ENCODE measurements at places on chromosomes 3 and 15.

DNA sequence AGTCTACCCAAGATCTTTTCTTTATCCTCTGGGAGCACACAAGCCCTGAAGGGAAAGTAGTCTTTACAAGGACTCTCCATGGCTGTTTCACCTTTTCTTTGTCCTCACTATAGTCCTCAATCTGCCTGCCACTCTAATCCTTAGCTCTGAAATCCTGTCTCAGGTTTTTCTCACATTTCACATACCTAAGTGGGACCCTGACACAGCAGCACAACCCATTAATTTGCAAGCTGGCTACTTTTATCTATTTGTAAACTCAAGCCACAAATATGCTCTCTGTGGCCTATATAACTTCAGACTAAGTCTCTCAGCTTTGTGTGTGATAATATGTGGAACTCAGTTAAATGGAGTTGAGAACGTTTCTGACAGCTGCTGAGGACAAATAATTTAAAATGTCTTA, 19.8 kb downstream of the SIN3A start:
- no peak for DNase-seq

GRCh38 chr3:170751083-170751898, 118.7 kb downstream of the RPL22L1 start:
- no peak for DNase-seq

DNA sequence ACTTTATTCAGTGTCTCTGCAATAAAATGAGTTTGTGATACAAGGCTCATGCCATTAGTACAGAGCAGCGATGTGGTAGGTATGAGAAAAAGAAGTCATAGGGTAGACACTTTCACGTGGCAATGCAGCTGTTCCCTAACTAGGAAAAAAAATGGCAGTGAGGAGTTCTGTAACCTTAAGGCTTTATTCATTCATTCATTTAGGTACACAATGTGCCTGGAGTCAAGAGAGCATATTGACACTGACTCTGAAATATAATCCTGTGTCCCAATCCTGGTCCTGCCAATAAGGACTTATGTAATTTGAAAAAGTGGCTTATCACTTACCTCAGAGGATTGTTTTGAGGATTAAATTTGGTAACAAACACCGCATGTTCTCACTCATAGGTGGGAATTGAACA, 173.0 kb upstream of the AZI2 start:
- no peak for DNase-seq

DNA sequence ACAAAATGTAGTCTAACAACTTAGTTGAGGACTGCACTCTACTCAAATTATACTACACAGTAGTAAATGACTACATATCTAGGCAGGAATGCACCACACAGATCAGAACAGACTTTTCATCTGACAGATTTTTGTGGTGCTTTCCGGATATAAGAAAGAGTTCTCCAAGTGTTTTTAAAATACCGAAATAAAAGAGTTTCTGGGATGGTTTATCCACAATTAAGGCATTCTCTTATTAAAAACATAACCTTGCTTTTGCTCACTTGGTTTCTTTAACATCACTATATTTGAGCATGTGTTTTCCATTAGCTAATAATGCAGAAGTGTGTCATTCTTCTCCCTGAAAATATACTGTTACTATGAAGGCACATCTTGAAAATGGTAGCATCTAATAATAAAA, 132.9 kb downstream of the MAGI1 start:
- DNase-seq, result no peak

DNA sequence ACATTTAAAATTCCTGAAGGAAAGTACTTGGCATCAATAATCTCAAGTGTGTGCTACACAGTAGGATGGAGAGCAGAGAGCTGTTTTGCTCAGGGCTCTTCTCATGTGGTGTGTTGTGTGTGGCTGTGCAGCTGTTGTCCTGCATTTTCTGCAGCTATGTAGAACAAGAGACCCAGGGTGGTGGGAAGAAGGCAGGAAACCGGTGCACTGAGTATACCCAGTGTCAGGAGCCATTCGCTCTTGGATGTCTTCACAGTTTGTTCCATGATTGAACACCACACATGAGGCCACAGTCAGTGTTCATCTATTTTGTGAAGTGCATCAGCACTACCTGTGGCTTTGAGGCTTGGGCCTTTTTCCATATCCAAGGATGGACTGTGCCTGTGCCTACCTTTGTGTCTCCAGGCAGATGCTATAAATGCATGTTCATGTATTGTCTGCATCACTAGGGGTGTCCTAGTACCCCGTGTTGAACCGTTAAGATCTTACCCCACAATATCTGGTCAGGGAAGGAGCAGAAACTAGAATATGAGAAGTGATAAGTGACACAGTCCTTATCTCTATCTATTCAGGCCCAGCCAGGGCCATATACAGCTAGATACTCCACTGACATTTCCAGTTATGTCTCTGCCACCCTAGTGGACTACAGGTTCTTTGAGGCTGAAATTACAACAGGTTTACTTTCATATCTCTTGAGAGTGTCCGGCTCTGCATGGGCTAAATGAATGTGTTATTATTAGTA, 194.3 kb downstream of the NR2F2 start:
- no peak for DNase-seq
